ENCODE measurements at places on chromosomes 7 and 10. TPM values are rescaled to one million over a fixed set of nuclear protein-coding genes. Genes with fewer than 3 reads are reported as not detected.

Gene SPDYE6
- 2.0 TPM for polyA plus RNA-seq

Gene TMEM72
- polyA plus RNA-seq: 1.1 TPM

Gene ZPBP
- polyA plus RNA-seq: 0.44 TPM

Gene OAT
- polyA plus RNA-seq: 90.3 TPM

Gene NOM1
- polyA plus RNA-seq: 23.2 TPM

Gene ZWINT
- polyA plus RNA-seq: 43.0 TPM

Gene HTR5A
- not detected for polyA plus RNA-seq

Gene KIF20B
- polyA plus RNA-seq: 15.4 TPM

Gene CUZD1
- polyA plus RNA-seq: 2.2 TPM

Gene CLDN4
- 91.5 TPM for polyA plus RNA-seq

Gene OR2A7
- 13.8 TPM for polyA plus RNA-seq

Gene NODAL
- polyA plus RNA-seq: 0.49 TPM

Gene CYP3A4
- polyA plus RNA-seq: 0.30 TPM

Gene CYP26C1
- 0.16 TPM for polyA plus RNA-seq

Gene OPN4
- not detected for polyA plus RNA-seq

Gene HOXA7
- 4.3 TPM for polyA plus RNA-seq

Gene RBP3
- 0.07 TPM for polyA plus RNA-seq

Gene PRKG1
- 18.9 TPM for polyA plus RNA-seq

Gene EBLN1
- not detected for polyA plus RNA-seq

Gene ELMO1
- polyA plus RNA-seq: 46.0 TPM

Gene DENND2A
- 43.7 TPM for polyA plus RNA-seq

Gene ZNF33A
- 39.0 TPM for polyA plus RNA-seq

Gene LRRC4
- 15.2 TPM for polyA plus RNA-seq

Gene LIPK
- not detected for polyA plus RNA-seq

Gene INA
- polyA plus RNA-seq: 0.46 TPM

Gene LIPN
- polyA plus RNA-seq: not detected

Gene MYO1G
- 0.86 TPM for polyA plus RNA-seq

Gene PBLD
- 16.2 TPM for polyA plus RNA-seq

Gene FEZF1
- polyA plus RNA-seq: not detected

Gene PPP1R3C
- 214 TPM for polyA plus RNA-seq

Data from right lung (tissue), 10 donors.